GM13977 (cell line): ENCODE measurements at places on chromosomes 7 and 10.

DNA sequence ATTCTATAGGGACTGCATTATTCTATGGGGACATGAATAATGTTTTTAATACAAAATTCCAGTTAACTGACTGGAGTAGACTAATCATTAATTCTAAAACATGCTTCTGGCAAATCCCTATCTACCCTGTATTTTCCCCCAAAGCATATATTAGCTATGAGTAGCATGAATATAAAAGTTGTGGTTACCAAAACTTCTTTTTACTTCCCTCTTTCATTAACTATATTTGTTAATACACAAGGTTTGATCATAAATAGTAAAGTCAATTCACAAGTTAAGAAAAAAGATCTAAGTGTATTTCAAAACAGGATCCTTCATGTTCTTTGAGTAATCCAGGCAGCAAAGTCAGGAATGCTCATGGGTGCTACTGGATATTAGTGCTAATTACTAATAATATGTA lies 2.9 kb upstream of the RALA start:
- DNase-seq, result no peak

DNA sequence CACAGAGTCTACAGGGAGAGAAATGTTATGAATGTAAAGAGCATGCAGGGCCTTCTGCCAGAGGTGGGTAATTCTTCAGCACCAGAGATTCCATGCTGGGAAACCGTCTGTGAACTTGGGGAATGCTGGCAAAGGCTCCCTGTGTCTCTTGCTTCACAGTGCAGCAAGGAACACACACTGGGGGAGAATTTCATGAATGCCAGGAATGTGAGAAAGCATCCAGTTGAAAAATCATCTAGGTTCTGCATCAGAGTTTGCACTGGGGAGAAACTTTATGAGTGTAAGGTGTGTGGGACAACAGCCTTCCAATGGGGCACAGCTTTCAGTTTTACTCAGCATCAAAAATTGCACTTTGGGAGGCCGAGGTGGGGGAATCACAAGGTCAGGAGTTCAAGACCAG lies 224.3 kb upstream of the IGFBP3 start:
- no peak for DNase-seq

DNA sequence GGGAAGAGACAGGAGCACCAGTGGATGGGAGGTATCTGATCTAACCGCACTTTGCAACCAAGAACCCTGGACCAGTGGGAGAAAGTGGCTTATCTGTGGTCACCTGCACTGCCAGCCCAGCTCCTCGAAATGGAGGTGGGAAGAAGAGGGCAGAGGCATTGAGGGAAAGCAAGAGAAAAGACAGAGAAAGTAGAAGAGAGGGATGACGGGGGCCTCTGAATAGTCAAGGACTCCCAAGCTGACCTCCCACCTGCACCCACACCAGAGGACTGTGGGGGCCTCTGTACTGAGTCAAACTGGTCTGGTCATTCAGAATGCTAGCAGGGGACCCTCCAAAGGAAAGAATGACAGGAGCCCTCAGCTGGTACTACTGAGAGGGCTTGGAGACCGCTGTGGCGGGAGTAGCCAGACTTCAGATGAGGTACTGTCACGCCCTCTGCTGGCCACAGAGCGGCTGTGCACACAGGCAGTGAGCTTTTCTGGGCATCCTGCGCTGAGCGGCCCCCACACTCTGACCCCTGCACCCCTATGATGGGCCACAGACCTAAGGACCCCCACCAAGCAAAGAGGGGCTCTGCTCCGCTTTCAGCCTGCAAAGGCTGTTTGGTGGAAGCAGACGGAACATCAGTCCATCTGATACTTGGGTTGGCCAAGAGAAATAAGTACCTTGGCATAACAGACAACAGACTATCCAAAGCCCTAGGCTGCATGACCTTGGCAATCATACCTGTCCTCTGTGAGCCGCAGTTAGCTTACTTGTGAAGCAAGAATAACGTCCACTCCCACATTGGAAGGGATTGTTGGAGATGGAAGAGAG lies 112.9 kb downstream of the COL13A1 start:
- DNase-seq, result peak; percentile 79

DNA sequence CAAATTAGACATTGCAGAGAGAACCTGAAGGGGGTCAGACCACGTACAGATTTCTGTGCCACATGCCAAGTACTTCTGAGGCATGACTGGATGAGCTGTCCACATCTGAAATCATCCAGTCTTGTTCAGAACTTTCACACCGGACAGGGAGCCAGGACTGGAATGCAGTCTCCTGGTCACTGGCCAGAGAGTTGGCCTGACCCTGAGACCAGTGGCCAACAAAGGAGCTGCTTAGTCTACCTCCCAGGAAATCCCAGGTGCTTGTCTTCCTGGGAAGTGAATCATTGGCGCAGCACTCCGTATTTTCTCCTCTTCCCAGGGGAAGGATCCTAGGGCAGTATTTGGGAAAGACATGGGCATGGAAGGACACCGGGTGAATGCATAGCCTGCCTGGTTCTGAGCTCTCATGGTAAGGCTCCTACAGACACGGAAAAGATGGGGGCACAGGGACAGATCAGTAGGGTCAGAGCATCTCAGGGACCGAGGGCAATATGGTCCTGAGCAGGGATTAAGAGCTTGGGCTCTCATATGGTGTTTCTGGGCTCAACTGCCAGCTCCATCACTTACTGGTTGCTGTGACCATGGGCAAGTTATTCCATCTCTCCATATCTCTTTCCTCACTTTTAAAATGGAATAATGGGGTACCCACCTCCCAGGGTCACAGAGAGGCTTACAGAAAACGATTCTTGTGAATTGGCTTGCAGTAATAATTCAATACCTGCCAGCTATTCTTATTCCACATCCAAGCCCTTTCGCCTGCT lies 1.3 kb upstream of the SCD start:
- no peak for DNase-seq

DNA sequence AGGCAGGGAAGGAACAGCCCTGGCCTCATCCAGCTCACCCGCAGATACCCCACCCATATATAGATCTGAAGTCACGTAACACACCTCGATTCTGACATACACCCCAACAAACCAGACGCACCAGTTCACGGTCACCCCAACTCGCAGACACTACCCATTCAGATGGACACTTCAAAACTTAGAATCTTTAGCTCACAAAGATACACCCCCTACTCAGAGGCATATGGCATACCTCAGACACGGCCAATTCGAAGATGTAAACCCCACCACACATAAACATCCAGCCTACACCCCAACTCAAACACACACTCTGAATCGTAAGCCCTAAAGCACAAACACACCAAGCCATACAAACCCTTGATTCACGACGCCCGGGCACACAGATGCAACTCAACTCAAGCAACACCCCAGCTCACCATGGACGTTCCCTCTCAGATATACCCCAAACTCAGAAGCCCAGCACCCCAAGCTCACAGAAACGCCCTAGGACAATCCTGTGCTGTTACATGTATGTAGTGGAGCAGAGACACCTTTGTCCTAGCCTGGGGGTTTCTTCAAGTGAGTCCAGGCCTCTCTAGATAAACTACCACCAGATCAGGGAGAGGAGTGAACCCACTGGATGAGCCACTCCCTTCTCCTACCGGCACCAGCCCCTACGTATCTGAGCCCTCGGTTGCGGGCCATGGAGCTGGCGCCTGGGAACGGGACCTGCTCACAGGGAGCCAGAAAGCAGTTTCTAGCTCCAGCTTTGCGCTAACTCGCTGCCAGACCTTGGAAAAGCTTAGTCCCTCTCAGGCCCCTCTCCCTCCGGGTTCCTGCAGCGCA lies 8.8 kb downstream of the PSD start:
- DNase-seq, result no peak

DNA sequence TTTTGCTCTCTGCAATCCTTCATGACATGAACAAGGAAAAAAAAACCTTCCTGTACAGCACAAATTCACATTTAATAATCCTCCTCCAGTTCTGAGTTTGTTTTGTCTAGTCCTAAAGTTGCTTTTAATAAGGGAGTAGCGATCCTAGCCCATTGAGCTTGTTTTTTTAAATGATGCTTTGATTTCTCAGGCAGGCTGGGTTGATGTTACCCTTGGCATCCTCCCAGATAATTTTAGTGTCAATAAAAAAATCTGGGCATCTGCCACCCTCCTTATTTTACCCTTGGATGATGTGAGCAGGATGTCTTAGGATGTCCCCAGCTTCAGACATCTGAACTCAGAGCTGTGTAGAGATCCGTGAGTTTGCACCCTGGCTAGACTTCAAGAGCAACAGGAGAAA lies 33.9 kb upstream of the PROSER2 start:
- DNase-seq, result no peak

DNA sequence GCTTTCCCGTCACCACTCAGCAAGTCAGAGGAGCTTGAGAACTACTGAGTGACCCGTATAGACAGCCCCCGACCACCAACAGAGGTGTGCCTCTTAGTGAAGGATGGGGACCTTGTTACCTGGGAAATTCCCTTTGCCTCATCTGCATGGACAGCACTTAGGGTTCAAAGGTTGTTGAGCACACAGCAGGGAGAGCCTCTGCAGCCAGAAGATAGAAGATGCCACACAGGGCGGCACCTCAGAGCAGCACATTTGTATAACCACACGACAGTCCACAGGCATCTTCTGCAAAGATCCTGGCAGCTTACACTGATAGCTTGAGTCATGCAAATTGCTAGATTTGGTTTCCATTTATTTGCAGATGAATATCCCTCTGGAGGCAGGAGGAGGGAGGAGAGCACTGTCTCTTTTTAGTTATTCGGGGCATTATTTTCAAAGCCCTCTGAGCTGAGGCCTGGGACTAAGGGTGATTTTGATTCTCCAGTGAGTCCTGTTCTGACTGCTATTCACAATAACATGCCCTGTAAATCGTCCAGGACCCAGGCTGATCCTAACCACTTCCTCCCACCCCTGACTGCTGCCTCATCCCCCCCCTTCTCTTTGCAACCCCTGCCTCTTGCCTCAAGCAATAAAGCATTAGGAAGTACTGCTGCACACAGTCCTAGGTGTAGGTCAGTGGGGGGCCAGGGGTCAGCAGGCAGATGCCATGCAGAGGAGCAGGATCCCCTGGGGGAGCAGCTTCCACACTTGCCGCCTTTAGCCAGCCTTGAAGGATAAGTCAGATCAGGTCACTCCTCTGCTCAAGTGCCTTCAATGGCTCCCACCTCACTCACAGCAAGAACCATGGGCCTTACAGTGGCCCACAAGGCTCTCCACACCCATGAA lies 24.6 kb upstream of the INMT start:
- no peak for DNase-seq

DNA sequence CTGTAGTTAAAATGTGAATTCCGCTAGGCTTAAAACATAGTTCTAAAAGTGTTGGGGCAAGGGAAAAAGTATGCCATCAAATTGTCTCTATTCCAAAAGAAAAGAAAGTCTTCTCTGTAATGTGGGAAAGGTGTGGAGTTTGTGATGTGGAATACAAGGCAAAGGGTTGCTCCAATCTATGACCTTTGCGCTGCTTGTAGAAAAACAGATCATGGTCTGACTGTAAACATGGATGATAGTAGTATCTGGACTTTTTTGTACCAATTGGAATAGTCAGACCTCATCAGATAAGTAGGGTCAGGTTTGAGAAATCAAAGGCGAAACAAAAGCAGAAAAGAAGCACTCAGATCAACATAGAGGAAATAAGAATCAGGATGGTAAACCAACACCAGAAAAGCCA lies 372.3 kb downstream of the TFEC start:
- DNase-seq, result no peak

GRCh38 chr10:115432188-115432819 lies 339.1 kb downstream of the ATRNL1 start:
- peak; percentile 14 for DNase-seq
